ENCODE measurements at places on chromosomes 2 and 18.

DNA sequence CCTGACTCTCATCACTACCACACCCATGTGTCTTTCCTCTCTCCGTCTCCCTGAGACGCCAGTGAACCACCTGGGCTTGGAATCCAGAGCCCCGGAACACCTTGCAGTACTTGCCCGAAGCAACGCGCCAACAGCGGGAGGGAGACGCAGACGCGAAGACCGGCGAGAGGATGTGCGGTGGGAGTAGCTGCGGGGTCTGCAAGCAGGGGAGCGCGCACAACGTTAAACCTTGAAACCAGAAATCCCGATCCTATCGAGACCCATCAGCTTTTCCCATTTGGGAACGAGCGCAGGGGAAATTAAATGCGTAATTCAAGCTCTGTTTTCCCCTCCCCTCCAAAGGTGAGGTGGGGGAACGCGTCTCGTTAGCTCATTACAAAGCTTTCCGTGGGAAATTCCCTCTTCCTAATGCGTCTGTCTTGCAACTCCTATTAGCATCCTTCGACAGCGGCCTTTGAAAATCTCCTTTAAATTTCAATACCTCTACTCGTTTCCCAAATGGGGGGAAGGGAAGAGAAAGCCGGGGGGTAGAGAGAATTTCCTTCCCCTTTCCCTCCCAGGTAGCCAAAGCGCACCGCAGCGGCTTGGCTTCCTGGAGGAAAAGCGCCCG is 421 bp upstream of the CNTNAP5 start:
- DNase-seq, result no peak

DNA sequence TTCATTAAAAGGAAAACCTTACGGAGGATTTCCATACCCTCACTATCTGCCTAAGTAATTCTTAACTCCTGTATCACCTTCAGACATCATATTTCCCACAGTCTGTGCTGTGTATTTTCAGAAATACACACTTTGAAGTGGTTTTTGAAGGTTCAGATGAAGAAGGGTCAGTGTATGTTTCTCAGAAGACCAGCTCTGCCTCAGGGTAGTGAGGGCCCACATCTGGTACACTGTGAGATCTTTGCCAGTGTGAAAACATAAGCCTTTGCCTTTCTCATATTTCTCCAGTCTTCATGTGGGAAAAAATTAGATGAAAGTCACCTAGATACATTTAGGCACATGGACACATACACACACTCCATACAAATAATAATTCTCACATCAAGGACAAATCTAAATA is 408.4 kb downstream of the RIT2 start:
- DNase-seq, result no peak

- no peak for DNase-seq
These were observed 164.9 kb downstream of the INHBB start for GRCh38 chr2:120510751-120511395.

DNA sequence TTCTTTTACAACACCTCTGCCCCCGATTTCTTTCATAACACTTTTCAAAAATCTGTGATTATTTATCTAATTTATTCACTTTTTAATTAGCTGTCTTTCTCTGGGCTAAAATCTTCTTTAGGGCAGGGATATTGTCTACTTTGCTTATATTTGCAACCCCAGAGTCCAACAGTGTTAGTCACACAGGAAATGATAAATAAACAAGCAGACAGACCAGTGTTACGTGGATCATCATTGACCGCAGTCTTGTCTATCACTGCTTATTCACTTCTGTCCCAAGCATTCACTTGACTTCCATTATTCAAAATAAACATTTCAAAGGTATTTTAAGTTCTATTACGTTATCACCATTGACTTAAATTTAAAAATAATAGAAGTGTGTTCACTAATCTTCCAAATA is 237.6 kb upstream of the UBE2E3 start:
- DNase-seq, result no peak
